ENCODE measurements at places on chromosomes 11 and 22. TPM values are rescaled to one million over a fixed set of nuclear protein-coding genes. Genes with fewer than 3 reads are reported as not detected.

DNA sequence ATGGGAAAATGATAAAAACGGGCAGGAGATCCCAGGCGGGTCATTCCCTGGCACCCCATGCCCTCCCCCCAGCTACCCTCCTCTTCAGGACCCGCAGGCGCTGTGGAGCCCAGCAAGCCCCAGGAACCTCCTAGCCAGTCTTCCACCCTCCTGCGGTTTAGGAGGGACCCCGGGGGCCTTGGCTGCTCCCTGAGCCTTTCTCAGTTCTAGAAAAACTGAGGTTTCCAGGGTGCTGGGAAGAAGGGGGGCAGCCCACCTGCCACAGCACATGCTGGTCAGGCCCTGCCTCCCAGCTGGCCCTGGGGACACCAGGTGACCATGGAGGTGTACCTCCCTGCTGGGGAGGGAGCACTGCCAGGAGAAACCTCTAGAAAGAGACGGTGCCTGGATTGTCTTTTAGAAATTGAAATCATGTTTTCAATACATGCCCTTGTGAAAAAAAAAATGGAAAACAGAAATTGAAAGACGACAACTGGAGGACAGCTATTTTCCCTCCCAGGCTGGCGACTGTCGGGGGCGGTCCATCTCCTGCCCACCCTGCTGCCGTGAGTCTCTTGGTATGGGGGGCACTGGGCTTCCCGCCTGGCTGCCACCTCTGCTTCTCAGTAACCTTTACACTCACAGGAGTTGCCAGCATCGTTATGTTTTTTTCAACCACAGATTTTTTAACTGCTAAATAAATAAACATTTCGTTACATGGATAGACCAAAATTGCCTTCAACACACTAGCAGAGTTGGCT is 398.5 kb downstream of the TBC1D22A start:
- no peak overlapping the region for H3K27ac ChIP-seq
- peaks cover 6% of the 10 kb centered on the region for H3K36me3 ChIP-seq
- H3K4me1 ChIP-seq, result no peaks in the 10 kb centered on the region
- no peaks in the 10 kb centered on the region for H3K27me3 ChIP-seq
- H3K4me3 ChIP-seq, result no peak overlapping the region

GRCh38 chr11:34274712-34275398 is 83.0 kb downstream of the ABTB2 start:
- no peak overlapping the region for H3K4me3 ChIP-seq
- H3K27me3 ChIP-seq, result no peaks in the 10 kb centered on the region
- peaks cover 7% of the 10 kb centered on the region for H3K4me1 ChIP-seq
- no peak overlapping the region for H3K27ac ChIP-seq

- peak; percentile 65 for DNase-seq
- no peak overlapping the region for H3K4me3 ChIP-seq
- H3K36me3 ChIP-seq, result no peaks in the 10 kb centered on the region
- no peaks in the 10 kb centered on the region for H3K27me3 ChIP-seq
- peaks cover 53% of the 10 kb centered on the region for H3K4me1 ChIP-seq
- H3K27ac ChIP-seq, result peak overlapping the region; percentile 99
Observed at GRCh38 chr22:33000342-33001280, 57.6 kb downstream of the SYN3 start.

- no peak overlapping the region for H3K4me3 ChIP-seq
- DNase-seq, result no peak
- peaks cover 7% of the 10 kb centered on the region for H3K4me1 ChIP-seq
- H3K27ac ChIP-seq, result no peak overlapping the region
Observed at GRCh38 chr11:78791964-78792363, 217.3 kb upstream of the NARS2 start.

- H3K36me3 ChIP-seq, result no peaks in the 10 kb centered on the region
- H3K27ac ChIP-seq, result peak overlapping the region; percentile 34
- peaks cover 26% of the 10 kb centered on the region for H3K4me1 ChIP-seq
- H3K4me3 ChIP-seq, result no peak overlapping the region
- DNase-seq, result no peak
- no peaks in the 10 kb centered on the region for H3K27me3 ChIP-seq
Observed at GRCh38 chr11:76578654-76579055, 91.9 kb downstream of the LRRC32 start.

- DNase-seq, result no peak
- no peaks in the 10 kb centered on the region for H3K27me3 ChIP-seq
- H3K4me1 ChIP-seq, result peaks cover 37% of the 10 kb centered on the region
- H3K27ac ChIP-seq, result no peak overlapping the region
- no peak overlapping the region for H3K4me3 ChIP-seq
Observed at GRCh38 chr22:19422440-19423301, 8.9 kb downstream of the HIRA start.

DNA sequence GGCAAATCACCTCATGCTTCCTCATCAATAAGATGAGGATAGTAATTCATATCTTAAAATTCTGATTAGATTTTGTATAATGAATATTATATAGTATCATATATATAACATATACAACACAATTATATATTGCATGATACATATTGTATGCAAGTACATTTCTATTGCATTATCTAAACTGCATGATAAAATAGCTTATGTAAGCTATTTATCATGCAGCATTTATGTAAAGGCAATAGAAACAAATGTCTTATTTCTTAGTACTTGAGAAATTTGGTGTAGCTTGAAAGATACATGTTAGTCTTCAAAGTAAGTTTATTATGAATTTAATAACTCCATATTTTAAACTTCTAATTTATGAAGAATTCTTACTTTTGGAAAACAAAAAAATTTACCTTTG is 5.5 kb downstream of the LIN7C start:
- H3K27me3 ChIP-seq, result no peaks in the 10 kb centered on the region
- H3K27ac ChIP-seq, result no peak overlapping the region
- no peak for DNase-seq

DNA sequence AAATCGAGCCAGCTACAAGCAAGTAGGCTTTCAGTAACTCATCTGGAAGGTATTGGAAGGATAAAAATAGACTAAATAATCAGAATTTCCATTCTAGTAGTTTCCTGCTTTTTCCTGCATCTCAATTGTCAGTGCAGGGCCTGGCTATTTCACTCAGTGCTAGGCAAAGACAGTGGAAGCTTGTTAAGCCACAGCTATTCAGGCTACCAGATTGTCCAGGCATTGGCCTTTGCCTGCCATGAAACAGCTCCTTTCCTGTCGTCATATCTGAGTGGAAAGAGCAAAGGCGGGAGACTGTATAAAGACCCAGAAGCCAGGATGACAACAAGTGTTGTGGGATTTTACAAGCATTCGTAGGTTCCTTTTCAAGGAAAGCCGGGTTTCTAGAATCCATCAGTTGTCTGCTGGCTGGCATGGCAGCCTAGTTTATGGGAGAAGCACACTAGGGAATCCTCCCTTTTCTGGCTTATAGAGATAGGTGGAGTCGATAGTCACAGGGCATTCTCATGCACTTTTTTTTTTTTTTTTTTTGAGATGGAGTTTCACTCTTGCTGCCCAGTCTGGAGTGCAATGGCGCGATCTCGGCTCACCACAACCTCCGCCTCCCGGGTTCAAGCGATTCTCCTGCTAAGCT is 2.0 kb upstream of the TNRC6B start:
- no peak for DNase-seq
- H3K27me3 ChIP-seq, result no peaks in the 10 kb centered on the region
- no peak overlapping the region for H3K27ac ChIP-seq
- peaks cover 28% of the 10 kb centered on the region for H3K4me1 ChIP-seq
- H3K4me3 ChIP-seq, result no peak overlapping the region

GRCh38 chr11:117921456-117921855 is 7.7 kb downstream of the TMPRSS13 start:
- no peak for DNase-seq
- H3K4me1 ChIP-seq, result no peaks in the 10 kb centered on the region
- no peak overlapping the region for H3K27ac ChIP-seq
- H3K27me3 ChIP-seq, result peaks cover 5% of the 10 kb centered on the region
- H3K4me3 ChIP-seq, result no peak overlapping the region

GRCh38 chr11:9001736-9002135 is 2.1 kb downstream of the NRIP3 start:
- H3K36me3 ChIP-seq, result no peaks in the 10 kb centered on the region
- H3K27me3 ChIP-seq, result peaks cover 14% of the 10 kb centered on the region
- H3K4me3 ChIP-seq, result no peak overlapping the region

- DNase-seq, result no peak
- peaks cover 78% of the 10 kb centered on the region for H3K27me3 ChIP-seq
- no peak overlapping the region for H3K27ac ChIP-seq
- H3K36me3 ChIP-seq, result no peaks in the 10 kb centered on the region
Observed at GRCh38 chr11:61019832-61020405, 48.4 kb downstream of the CD6 start.

DNA sequence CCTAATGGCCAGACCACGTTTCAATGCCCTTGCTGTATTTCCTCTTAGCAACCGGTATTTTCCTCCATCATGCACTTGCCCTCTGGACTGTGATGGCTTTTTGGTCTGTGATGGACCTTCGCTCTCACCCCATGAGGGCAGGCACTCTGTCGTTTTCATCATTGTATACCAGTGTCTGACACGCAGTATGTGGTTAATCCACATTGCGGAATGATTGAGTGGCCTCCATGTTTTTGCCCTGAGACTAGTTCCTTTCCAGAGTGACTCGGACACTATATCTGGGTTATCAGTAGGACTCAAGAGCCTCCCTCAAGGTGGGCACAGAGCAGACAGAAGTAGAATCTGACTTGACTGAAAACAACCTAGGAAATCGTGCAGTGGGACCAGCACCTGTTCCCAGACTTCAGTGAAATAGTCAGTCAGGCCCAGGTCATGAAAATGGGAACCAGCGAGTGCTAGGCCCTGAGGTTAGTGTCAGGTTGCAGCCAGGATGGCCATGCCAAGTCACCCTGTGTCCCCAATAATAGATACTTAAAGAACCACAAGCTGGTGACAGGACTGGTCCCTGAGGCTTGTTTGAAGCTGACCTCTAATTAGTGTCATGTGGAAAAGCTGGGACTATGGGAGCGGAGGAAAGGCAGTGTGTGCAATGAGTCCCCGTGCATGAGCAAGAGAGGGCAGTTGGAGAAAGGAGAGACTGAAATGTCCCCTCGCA is 464.7 kb downstream of the INSC start:
- H3K27me3 ChIP-seq, result peaks cover 16% of the 10 kb centered on the region
- H3K36me3 ChIP-seq, result no peaks in the 10 kb centered on the region
- no peaks in the 10 kb centered on the region for H3K4me1 ChIP-seq
- no peak for DNase-seq
- no peak overlapping the region for H3K27ac ChIP-seq
- no peak overlapping the region for H3K4me3 ChIP-seq

DNA sequence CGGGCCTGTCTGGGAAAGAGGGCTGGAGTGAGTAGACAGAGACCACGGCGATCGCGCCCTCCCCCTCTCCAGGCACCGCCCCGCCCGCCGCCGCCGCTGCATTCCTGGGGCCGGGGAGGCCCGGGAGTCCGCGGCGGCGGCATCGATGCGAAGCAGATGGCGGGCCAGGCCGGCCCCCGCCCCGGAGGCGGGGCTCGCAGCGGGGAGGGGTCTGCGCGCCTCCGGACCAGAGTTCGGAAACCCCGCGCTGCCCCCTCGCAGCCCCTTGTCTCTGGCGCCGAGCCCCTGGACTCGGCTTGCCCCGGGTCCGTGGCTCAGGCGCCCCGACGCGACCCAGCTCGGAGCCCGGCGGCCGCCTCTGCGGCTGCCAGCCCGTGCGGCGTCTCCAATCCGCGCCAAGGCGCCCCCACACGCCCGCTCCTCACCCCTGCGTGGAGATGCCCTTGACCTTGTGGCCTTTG is 1.3 kb downstream of the SCARF2 start:
- H3K27me3 ChIP-seq, result peaks cover 11% of the 10 kb centered on the region
- no peak for DNase-seq
- H3K36me3 ChIP-seq, result no peaks in the 10 kb centered on the region

The GCAT gene
- 32.8 TPM for total RNA-seq

The OR8K3 gene
- not detected for total RNA-seq

The APOBEC3C gene
- 24.8 TPM for total RNA-seq

The EXPH5 gene
- total RNA-seq, result 17.9 TPM

The ZNRD2 gene
- 68.5 TPM for total RNA-seq

Measured in MCF 10A (cell line).